ENCODE measurements at places on chromosomes 16 and 17. TPM values are rescaled to one million over a fixed set of nuclear protein-coding genes. Genes with fewer than 3 reads are reported as not detected.

The NAGS gene
- 0.43 TPM for total RNA-seq

The C16orf96 gene
- total RNA-seq = 0.13 TPM

The BEAN1 gene
- 0.11 TPM for total RNA-seq

The MT3 gene
- total RNA-seq = not detected
